ENCODE measurements at places on chromosomes 2 and 18.

GRCh38 chr18:27010784-27011183, 145.3 kb upstream of the AQP4 start:
- DNase-seq, result no peak

- no peak for DNase-seq
Measured at GRCh38 chr2:89767572-89768435, 1076.3 kb downstream of the RPIA start.

GRCh38 chr2:197943731-197944130, 139.3 kb downstream of the PLCL1 start:
- DNase-seq, result no peak

- DNase-seq, result no peak
Measured at GRCh38 chr2:83908750-83909149, 550.3 kb downstream of the SUCLG1 start.

GRCh38 chr2:69973335-69973735, 11.9 kb upstream of the ASPRV1 start:
- DNase-seq, result no peak

GRCh38 chr2:223887127-223887526, 49.7 kb upstream of the AP1S3 start:
- no peak for DNase-seq

DNA sequence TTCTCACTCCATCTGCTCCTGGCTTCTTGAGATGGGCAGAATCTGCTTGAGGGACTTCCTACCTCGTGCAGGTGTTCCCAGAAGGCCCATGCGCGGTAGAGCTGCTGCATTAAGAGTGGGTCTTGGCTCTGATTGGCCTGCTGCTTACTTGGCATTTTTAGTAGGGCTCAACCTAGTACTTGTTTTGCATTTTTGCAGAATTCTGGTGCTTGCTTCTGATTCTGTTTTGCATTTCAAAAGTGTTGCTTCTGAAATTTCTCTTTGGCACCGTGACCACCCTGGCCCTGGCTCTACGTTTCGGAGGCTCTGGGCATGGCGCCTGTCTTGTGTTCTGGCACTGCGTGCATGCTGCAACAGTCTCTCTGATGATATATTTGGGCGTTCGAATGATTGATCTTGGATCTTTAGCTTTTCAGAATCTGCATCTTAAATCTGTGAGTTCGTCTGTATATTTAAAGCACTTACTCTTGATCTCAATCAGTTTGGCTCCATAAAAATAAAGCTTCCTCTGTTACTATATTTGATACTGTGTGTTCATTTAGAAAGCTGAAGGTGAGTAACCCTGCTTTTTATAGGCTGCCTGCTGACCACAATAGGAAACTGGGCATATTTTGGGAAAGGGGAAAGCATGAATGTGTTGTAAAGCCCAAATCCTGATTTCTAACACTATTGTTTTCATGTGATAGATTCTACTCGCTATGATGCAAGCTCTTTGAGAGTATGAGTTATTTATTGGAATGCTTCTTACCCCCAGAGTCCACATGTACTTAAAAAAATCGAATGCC, 22.2 kb downstream of the EFR3B start:
- DNase-seq, result peak; percentile 73

- DNase-seq, result no peak
Measured at GRCh38 chr2:231764760-231765159, 16.3 kb downstream of the PDE6D start.

GRCh38 chr2:157322432-157322831, 3.2 kb downstream of the ERMN start:
- DNase-seq, result no peak

Measured in posterior cingulate gyrus (tissue), 11 donors.